Left lung (tissue), 14 donors: ENCODE measurements at places on chromosomes 12 and 14. TPM values are rescaled to one million over a fixed set of nuclear protein-coding genes. Genes with fewer than 3 reads are reported as not detected.
A peak's percentile ranks its signal among the peaks of the same experiment; 100 is the strongest.

OR6C68 gene
- polyA plus RNA-seq: not detected

ERC1 gene
- polyA plus RNA-seq: 41.9 TPM

TAS2R10 gene
- polyA plus RNA-seq: 2.6 TPM

ACRBP gene
- polyA plus RNA-seq: 6.4 TPM

NYNRIN gene
- polyA plus RNA-seq: 86.6 TPM

BBOF1 gene
- 17.7 TPM for polyA plus RNA-seq

GPHN gene
- polyA plus RNA-seq: 28.8 TPM

MBIP gene
- 157 TPM for polyA plus RNA-seq

IRF2BPL gene
- 50.0 TPM for polyA plus RNA-seq

VPS33A gene
- 16.3 TPM for polyA plus RNA-seq

POTEM gene
- polyA plus RNA-seq: not detected

GSG1 gene
- 0.48 TPM for polyA plus RNA-seq

MIP gene
- not detected for polyA plus RNA-seq

CD69 gene
- polyA plus RNA-seq: 6.0 TPM

SLC10A1 gene
- 0.17 TPM for polyA plus RNA-seq

SIX4 gene
- 4.2 TPM for polyA plus RNA-seq

DNA sequence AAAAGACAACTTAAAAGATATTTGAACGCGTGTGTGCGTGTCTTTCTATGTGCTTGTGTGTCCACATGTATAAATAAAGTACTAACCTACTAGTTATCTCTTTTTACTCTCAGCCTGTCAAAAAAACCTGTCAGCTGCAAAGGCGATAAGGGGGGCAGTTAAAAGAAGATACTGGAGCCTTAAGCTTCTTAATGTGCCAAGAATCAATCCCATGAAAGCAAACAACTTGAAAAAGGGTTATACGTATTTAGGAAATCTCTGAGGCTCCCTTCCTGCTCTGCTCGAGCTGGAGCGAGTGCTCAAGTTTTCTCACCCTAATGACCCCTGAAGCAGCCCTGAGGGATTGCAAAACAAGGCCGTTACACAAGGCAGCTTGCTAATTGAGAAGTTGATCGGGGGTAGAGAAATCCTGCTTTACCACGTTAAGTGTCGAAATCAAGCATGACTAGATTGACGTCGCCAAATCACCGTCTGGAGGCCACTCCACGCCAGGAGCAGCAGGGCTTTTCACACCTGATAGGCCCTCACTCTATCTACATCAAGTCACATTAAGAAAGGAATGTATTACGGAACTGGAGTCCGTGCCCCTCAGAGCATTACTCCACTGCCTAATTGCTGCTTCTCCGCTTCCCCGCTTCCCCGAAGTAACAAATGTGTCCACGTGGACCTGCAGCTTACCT lies 32.4 kb downstream of the LMO3 start:
- DNase-seq: peak; percentile 72

- no peak for DNase-seq
Measured at GRCh38 chr12:107736914-107737313, 24.0 kb downstream of the PRDM4 start.

GRCh38 chr14:91177073-91178034 lies 63.5 kb downstream of the DGLUCY start:
- no peak for DNase-seq

DNA sequence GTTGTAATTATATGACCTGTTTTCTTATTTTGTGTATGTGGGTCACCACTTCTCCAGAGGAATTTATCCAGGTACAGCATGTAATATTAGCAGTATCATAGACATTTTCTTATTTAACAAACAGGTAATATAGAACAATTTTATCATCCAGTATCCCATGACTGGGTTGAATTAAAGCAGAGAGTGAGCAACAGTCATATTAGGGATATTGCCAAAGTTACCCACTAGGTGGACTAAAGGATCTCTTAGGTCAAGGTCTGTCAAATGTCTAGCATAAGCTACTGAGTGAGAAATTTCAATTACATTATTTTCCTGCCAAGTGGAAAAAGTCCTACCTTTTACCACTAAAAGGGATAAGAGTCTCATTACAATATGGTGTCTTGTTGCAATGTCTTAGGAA lies 62.1 kb upstream of the TRIM9 start:
- no peak for DNase-seq

DNA sequence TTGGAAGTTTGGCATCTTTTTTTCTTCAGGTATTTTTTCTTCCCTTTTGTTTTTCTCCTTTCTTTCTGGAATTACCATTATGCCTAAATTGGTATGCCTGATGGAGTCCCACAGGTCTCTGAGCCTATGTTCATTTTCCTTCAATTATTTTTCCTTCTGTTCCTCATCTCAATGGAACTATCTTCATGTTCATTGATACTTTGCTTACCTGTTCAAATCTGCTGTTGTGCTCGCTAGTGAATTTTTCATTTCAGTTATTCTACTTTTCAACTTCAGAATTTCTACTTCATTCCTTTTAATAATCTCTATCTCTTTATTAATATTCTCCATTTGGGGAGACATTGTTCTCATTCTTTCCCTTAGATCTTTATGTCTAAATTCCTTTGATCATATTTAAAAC lies 15.4 kb upstream of the USP30 start:
- no peak for DNase-seq

DNA sequence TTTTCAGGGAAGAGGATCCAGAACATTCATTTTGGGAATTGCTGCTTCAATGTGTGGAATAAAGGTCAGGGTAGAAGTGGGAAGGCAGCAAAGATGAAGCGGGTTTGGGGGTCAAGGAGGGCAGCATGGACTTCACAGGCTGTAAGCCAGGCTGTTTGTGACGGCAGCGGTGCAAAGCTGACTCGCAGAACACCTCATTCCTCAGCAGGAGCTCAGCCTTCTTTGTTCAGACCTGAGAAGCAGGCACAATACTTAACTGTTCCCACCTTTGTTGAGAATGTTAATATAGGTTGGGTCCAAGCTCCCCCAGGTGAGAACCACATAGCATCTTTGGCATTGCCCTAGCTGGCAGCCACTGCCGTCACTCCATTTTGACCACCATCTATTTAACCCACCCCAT lies 16.7 kb downstream of the GRIN2B start:
- no peak for DNase-seq

- DNase-seq: no peak
Measured at GRCh38 chr14:98889836-98890185, 382.2 kb downstream of the BCL11B start.

- DNase-seq: no peak
Measured at GRCh38 chr12:93707836-93708235, 30.7 kb downstream of the CRADD start.

DNA sequence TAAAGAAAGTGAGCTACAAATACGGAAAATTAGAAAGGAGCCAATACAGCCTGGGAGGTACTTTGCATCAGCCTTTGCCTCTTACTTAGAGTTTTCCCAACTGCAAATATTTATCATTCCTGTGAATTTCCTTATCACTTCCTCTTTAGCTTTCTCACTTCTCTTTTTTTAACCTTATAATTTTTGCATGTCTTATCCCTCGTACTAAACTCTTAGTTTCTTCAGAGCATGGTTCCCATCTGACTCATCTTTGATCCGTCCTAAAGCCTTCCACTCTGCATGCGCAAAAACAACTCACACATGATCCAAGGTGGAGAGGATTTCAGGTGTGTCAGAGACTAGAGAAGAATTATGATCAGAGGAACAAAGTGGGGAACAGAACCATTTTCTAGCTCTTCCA lies 9.6 kb upstream of the SNAPC1 start:
- DNase-seq: no peak

GRCh38 chr12:57744194-57744776 lies 554 bp upstream of the TSPAN31 start:
- no peak for DNase-seq

DNA sequence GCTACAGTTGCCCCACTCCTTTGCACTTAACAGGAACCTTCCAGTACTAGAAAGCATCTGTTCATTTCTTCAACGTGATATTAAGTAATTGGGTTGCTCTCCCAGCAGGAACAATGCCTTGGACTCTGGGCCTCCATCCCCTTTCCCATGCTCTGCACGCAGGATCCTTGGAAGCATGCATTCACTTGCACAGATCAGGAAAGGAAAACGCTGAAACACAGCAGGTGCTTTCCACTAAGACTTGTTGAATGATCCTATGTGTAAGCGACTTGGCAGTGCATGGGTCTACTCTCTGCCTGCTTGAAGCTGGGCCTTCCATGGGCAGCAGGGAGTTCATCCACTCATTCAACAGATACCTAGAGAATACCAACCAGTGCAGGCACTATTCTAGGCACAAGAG lies 2.3 kb downstream of the LTBP2 start:
- no peak for DNase-seq

GRCh38 chr12:95633049-95633731 lies 81.9 kb upstream of the USP44 start:
- DNase-seq: no peak

GRCh38 chr12:38682521-38682920 lies 222.9 kb downstream of the CPNE8 start:
- DNase-seq: no peak

GRCh38 chr12:52296572-52297215 lies 5.4 kb upstream of the KRT81 start:
- DNase-seq: no peak

- DNase-seq: no peak
Measured at GRCh38 chr12:32534698-32535097, 135.3 kb downstream of the FGD4 start.

DNA sequence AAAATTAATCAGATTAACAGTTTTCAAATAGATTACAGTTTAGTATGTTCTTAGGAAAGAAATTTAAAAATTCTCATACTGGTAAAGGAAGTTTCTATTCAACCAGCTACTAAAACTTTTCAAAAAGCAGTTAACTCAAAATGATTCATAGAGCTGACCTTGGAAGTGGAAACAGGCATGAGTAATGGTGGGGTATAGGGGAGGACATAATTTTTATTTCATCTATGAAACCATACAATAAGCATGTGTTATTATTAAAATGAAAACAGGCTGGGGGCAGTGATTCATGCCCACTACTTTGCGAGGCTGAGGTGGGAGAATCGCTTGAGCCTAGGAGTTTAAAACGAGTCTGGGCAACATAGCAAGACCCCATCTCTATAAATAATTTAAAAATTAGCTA lies 73.0 kb downstream of the DNAI7 start:
- DNase-seq: no peak

- DNase-seq: no peak
Measured at GRCh38 chr14:105858676-105859025, 332.3 kb downstream of the TMEM121 start.

DNA sequence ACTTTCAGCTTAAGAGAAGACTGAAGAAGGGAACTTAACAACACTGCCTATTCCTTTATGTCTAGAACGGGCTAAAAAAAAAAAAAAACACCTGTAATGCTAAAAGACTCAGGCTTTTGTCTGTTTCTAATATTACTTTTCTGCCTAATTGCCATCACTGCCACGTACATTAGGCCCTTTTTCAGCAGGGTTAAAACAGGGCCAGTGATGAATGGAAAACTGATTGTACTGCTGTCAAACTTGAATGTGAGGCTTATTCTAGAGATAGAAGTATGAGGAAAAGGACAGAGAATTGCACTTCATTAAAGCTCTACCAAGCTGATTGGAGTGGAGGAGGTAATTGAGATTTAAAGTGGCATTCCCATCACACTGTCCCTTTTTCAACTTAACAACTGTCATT lies 535.8 kb downstream of the PRKD1 start:
- no peak for DNase-seq
